ENCODE measurements at places on chromosomes 5 and 9.

DNA sequence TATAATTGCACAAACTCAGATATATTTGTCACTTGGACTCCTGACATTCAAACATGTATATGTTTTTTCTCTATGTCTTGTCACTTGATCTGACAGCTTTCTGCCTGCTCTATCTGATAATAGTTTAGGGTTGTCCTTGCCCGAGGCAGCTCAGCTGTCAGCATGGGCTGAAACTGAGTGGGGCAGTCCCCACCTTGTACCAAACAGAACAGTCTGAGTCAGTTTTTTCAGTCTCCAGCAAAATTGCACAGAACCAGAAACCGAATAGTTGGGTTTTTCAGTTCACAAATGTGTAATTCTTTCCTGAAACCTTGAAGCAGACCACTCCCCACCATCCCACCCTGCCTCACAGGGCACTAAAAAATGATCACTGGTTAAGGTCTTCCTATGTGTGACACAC lies 9.5 kb upstream of the HAND1 start:
- no peak for DNase-seq

DNA sequence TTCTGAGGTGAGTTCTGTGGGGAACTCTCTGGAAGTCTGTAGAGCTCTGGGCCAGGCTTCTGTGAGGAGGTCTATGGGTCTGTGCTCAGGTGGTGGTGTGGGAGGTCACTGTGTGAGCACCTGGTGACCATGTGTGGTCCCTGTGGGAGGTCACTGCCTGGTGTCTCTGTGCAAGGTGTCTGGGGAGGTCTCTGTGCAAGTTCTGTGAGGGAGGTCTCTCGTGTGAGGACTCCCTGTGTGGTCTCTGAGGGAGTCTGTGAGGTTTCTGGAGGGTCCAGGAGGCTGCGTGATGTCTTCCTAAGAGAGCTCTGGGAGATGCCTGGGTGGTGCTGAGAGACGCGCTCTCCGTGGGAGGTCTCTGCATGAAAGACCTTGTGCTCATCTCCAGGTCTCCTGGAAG lies 6.0 kb upstream of the SPATA31E1 start:
- DNase-seq = no peak

DNA sequence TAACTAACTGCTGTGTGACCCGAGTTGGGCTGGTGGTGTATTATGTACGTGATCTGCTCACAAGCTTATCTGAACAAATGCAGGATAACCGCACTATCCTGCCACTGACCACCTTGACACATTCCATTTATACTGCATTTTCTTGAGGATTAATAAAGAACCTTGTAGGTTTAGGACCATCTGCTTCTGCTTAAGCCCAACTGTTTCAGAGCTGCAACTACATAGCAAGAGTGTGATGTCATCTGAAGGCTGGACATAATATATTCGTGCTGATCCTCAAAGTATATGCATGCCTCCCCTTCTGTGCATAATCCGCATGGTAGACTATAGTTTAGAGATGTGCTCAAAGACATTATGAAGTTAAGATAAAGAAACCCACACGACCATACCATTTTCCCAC lies 435.9 kb downstream of the BNC2 start:
- DNase-seq = no peak

- DNase-seq = no peak
These were observed 2.0 kb upstream of the ZNF462 start for GRCh38 chr9:106860721-106861639.

GRCh38 chr5:44932922-44933585 lies 124.3 kb downstream of the MRPS30 start:
- no peak for DNase-seq

GRCh38 chr9:92857236-92857635 lies 20.6 kb downstream of the ZNF484 start:
- DNase-seq = no peak

DNA sequence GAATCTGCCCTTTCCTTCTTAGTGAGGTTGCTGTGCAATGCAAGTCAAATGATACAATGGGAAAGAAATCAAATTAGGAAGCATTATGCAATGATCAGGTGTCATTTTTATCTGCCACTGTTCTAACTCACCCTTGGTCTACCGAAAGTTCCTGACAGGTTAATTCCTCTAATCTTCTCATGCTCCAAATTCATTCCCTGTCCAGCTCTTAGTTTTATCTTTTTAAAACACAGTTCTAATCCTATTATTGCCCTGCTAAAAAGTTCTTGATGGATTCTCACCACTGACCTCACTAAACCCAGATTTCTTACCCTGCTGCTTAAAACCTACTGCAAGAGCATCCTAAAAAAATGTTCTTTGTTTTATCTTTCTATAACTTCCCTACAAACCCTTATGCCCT lies 1000.9 kb downstream of the CDH18 start:
- DNase-seq = no peak

DNA sequence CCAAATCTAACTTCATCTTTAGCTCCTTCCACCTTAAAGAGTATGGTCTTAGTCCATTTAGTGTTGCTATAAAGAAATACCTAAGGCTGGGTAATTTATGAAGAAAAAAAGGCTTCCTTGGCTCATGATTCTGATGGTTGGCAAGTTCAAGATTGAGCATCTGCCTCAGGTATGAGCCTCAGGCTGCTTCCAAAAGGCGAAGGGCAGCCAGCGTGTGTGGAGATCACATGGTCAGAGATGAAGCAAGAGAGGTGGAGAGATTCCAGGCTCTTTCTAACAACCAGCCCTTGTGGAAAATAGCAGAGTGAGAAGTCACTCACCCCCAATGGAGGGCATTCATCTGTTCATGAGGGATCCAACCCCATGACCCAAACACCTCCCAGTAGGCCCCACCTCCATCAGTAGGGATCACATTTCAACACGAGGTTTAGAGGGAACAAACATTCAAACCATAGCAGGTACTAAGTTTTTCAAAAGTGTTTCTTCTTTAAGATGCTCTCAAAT lies 225.9 kb downstream of the SGCD start:
- no peak for DNase-seq

- DNase-seq = no peak
These were observed 41.5 kb downstream of the CACNA1B start for GRCh38 chr9:137919095-137919465.

DNA sequence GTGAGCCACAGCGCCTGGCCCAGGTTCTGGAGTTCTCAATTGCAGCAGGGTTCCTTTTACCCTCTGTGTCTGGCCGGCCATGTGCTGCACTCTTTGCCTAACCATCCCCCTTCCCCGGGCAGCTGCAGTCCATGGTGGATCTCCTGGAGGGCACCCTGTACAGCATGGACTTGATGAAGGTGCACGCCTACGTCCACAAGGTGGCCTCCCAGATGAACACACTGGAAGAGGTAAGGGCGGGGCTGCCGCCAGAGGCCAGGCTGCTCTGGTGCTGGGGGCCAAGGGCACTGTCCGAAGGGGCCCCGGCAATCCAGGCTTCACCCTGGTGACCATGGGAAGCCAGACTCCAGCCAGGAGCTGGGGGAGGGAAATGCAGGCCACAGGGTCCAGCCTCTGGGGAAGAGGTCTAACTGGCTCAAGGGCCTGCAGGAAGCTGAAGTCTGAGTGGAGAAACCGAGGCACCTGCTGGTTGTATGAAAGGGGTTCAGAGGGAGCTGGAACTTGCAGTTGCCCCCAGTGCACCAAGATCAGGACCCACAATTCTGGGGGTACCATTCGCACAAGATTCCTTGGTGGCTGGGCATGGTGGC lies 18.1 kb downstream of the OLFML2A start:
- DNase-seq = no peak

DNA sequence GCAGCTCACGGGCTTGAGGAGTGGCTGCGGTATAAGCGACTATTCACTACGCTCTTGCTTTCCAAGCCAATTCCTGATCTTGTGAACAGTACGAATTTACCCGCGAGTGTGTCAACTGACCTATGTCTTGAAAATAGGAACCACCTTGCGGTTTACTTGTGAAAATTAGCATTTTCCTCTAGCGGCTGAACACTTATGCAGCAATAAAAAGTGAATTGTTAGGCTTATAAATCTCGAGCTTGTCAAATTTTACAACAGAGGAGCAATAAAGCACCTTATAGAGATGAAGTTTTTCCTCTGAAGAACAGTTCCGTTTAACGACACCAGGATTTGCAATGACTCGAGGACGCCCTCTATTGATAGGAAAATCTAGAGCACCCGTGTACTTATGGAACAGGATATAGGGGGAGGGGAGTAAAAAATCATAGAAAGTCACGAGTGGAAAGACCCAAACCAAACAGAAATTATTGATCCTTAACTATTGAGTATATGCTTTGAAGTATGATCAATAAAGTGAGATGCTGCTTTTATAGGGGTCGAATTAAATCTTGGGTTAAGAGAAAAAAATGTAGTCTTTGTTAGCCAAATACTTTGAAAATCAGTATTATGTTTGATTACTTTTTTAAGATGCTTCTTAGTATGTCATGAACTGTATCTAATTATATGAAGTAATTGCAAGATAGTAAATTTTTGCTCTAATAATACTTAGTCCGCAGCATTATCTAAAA lies 1.9 kb upstream of the RGMB start:
- DNase-seq = peak; percentile 60

DNA sequence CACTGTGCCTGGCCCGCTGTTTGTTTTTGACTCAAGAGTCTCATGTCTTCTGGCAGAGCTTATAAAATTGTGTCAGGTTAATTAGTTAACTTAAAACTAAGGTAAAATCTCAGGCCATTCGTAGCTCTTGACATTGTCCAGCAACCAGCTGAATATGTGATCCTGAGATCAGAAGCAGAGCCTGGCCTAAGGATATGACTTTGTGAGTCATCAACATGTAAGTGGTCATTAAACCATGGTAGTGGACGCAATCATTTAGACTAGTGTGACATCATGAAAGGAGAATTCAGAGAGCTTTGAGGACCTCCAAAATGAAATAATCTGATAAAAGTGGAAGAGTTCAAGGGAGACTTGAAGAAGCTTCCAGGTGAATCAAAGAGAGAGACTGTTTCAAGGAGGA lies 23.3 kb downstream of the SPZ1 start:
- DNase-seq = no peak

- no peak for DNase-seq
These were observed 2.3 kb downstream of the FAM221B start for GRCh38 chr9:35826071-35826701.

DNA sequence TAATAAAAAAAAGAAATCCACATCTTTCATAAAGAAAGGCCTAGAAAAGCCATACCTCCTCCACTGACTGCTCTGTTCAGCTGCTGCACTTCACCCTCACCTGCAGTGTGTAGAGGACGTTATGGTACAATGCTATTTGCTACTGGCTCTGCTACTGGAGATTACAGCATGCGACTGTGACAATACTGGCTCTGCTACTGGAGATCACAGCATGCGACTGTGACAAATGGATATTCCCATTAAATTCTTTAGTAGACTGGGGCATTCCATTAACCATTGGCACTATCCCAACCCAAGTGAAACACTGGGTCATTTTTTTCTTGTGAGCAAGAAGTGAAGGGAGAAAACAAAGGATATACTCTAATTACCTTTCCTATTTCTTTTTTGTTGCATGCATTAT lies 1063.5 kb upstream of the DMAC1 start:
- no peak for DNase-seq

GRCh38 chr9:78207319-78207718 lies 28.6 kb upstream of the CEP78 start:
- DNase-seq = no peak

- DNase-seq = no peak
These were observed 39.1 kb upstream of the RANBP6 start for GRCh38 chr9:6054280-6055099.

- no peak for DNase-seq
These were observed 29.8 kb upstream of the TIFAB start for GRCh38 chr5:135481909-135482311.

DNA sequence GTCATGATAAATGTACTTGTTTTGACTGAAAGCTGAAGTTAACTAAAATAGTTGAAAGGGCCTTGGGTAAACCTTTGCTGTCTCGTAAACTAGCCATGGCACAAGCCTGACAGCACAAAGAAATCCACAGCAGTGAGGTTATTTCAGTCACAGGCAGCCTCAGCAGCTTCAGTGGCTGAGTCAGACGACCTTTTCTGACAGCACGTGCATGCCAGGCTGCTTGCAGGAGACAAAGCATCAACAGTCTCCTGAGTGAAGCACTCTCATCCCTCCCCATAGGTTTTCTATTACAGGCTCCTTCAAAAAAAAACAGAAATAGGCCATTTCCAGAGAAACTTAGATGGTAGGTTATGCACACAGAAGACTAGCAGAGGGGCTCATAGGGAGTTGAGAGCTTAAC lies 34.6 kb downstream of the OXCT1 start:
- DNase-seq = no peak

GRCh38 chr9:91074866-91075265 lies 273.2 kb downstream of the SYK start:
- DNase-seq = no peak

DNA sequence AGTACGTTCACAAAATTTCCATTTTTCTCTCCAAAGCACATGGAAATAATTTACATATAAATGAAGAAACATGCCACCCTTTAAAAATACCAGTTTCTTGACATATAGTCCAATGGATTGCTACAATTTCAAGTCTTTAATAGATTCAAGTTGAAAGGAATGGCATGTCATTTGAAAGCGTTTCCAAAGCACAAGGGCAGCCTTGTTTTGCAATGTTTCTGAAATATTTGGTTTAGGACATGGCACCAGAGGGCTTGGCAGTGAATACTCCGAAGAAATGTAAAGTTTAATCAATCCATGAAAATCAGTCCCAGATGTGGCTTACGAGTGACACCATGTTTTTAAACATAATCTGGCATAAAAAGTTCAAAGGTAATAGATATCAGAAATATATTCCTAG lies 333.7 kb downstream of the PDE4D start:
- DNase-seq = no peak

- no peak for DNase-seq
These were observed 80.0 kb upstream of the ITGA2 start for GRCh38 chr5:52909192-52909591.

GRCh38 chr5:111236995-111237394 lies 12.8 kb downstream of the CAMK4 start:
- DNase-seq = no peak

DNA sequence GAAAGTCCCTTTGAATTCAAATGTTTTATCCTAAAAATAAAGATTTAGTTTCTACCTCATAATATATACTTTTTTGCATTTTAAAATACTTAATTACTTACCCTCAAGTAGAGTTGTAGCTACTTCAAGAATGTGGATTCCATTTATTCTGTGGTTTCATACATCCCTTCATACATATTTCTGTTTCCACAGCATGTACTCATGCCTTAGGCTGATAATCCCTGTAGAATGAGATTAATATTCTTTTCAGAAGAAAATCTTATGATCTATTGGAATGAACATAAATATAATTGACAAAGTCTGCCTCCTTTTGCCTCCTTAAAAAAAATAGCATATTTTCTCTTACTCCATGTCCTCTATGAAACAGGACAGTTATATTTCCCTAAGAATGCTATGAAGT lies 465.7 kb downstream of the DTWD2 start:
- DNase-seq = no peak

- DNase-seq = no peak
These were observed 20.4 kb downstream of the NR5A1 start for GRCh38 chr9:124486778-124487259.

- DNase-seq = no peak
These were observed 143.4 kb downstream of the SPOCK1 start for GRCh38 chr5:137355708-137356107.

- no peak for DNase-seq
These were observed 5.8 kb upstream of the GPSM1 start for GRCh38 chr9:136321561-136321960.

GRCh38 chr5:159059722-159060121 lies 40.0 kb downstream of the EBF1 start:
- DNase-seq = no peak

- no peak for DNase-seq
These were observed 3.1 kb upstream of the STOM start for GRCh38 chr9:121373011-121373729.

- DNase-seq = no peak
These were observed 63.6 kb upstream of the MAP3K1 start for GRCh38 chr5:56751572-56752313.

GRCh38 chr5:5145651-5146529 lies 5.8 kb downstream of the ADAMTS16 start:
- DNase-seq = no peak
